NCI-H2227 treated with DMSO at 0.1 percent for 48 hours (cell line): ENCODE measurements at places on chromosomes 11 and 22.
A peak's percentile ranks its signal among the peaks of the same experiment; 100 is the strongest.

DNA sequence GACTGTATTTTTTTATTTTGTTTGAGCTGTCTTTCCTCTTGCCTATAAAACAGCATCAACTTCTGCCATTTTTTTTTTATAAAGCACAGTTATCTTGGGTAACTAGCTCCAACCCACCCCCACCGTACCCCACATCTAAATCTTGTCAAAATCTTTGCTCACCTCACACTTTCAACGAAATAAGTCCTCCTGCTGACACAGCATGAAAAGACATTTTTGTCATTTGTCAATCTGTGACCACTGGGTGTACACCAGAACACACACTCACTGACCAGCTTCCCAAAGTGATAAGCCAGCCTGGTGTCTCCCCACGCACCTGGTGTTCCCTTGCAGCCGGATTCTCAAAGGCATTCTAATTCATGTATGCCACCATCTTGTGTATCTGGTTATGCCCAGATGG lies 1.7 kb upstream of the TECTA start:
- no peak for DNase-seq

DNA sequence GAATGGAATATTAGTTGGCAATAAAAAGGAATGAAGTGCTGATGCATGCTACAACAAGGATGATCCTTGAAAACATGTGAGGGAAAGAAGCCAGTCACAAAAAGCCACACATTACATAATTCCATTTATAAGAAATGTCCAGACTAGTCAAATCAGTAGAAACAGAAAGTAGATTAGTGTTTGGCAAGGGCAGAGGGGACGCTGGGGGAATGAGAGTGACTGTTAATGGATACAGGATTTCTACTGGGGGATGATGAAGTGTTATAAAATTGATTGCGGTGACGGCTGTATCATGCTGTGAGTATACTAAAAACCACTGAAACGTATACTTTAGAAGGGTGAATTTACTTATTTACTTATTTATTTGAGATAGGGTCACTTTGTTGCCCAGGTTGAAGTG lies 57.9 kb downstream of the C11orf58 start:
- no peak for DNase-seq

DNA sequence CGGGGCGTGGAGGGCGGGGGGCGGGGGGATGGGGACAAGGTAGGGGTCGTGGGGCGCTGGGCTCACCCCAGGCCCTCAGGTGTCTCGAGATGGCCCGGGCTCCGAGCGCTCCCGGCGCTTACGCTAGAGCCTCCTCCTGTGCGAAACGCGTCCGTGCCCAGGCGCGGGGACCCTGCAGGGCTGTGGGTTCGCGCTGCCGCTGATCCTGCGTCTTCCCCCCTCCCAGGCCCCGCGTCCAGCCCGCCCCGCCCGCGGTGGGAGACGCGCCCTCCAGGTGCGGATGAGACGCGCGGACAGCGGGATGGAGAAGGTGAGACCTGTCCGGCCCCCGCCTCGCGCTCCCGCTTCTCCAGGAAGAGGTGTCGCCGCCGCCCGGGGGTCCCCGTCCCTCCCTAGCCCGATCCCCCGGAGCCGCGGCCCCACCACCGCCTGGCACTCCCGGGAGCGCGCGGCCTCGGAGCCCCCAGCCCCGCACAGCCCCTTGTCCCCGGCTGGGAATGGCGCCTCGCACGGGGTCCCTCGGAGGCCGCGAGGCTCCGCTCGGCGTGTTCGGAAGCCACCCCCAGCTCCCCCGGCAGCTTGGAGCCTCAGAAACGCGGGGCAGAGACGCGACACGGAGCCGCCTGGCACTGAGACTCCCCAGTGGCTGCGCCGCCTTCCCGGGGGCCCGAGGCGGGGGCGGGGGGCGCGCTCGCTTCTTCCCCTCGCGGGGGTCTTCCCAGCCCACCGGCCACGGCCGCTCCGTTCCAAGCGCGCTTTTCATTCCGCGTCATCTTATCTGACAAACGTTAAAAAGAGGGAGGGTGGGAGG lies 27.6 kb upstream of the TOLLIP start:
- DNase-seq: no peak

DNA sequence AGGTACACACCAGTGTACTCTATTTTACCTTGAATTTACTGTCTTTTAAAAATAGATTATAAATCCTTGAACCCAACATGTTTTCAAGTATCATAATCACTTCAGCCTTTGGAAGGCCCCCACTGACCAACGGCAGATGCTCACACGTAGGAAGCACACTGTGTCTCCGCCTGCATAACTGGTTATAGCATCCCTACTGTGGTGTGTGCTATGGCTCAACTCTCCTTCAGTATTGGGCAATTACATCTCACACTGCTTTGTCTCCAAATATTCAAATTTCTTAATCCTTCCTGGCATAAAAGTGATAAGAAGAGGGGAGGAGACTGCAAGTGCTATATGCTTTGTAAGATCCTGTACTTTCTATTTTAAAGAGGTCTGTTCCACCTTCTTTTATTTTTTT lies 165.7 kb downstream of the CADM1 start:
- no peak for DNase-seq

DNA sequence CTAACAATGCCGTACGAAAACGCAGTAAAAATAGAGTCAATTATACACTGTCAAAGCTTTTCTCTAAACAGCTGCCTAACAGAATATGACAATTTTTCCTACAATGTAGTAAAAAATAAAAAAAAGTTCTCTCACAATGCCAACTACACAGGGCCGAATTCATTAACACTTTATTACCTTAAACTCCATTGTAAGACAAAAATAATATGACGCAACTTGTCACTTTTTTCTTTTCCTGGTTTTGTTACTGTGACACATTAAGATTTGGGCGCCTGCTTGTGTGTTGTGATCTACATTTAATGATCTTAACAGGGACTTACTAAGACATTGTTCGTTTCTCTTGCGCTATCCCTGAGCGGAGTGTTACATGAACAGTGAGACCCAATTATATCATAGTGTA lies 204.1 kb downstream of the INSC start:
- DNase-seq: no peak

- DNase-seq: no peak
These were observed 37.0 kb downstream of the CTTN start for GRCh38 chr11:70435361-70435760.

- no peak for DNase-seq
These were observed 245.9 kb upstream of the FAT3 start for GRCh38 chr11:91978747-91979146.

GRCh38 chr11:19083166-19083565 lies 22.6 kb upstream of the MRGPRX2 start:
- DNase-seq: no peak

- DNase-seq: no peak
These were observed 15.7 kb downstream of the ZNF215 start for GRCh38 chr11:6941970-6942369.

DNA sequence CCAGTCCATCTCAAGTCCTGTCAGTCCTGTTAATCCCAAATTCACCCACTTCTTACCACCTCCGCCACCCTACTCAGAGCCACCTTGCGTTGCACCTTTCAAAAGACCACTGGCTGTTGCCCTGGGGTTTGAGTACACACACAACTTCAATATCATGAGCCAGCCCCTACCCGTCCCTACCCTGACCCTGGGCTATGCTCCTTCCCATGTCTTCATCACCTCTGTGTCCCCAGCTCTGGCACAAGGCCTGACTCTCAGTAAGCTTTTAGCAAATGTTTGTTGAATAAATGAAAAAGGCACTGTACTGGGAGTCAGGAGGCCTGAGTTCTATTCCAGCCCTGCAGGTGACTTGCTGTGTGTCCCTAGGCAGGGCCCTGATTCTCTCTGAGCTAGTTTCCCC lies 26.5 kb downstream of the OTOG start:
- DNase-seq: no peak

DNA sequence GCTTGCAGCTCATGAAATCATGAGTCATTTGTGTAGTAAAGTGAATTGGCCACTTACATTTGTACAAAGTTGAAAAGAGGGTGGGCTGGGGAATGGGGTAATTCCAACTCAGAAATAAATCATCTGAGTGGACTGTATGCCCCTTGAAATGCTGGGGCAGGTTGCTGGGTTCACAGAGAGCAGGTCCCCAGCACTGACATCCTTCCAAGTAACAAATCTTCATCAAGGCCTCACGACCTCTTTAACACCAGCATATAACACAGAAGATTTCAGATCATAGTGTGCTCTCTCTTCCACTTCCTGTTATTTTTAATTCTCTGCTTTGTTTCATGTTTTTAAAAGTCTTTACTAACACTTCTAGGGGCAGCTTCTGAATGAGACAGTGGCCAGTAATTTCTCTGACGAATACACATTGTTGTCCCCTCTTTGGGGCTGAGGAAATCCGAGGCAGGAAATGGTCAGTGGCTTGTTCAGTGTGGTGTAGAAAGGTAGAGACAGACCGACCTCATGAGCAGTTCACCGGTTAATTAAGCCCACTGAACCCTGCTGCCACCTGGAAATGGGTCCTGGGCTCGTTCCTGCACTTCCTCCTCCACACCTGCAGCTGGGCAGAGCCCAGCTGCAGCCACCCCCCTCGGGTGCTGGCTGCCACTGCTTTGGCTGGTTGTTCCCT lies 127.7 kb downstream of the MAML2 start:
- no peak for DNase-seq

DNA sequence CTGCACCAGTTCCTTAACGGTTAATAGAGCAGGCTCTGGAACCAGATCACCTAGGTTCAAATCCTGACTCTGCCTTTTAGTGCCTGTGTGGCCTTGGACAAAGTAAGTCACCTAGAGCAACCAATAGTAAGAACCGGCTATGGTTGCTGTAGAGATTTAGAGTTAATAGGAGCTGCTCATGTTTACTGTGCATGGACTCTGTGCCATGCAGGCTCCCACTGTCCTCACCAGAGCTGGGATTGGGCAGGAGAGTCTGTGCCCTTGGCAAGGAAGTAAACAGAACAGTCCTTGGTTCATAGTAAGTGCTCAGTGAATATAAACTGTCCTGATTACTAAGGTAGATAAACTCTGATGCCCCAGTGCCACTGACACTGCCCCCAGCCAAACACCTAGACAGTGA lies 1.4 kb upstream of the TP53I11 start:
- no peak for DNase-seq

- peak; percentile 19 for DNase-seq
These were observed at the start of gene TIMP3 for GRCh38 chr22:32801537-32802236. TIMP3 (plus strand) TSS chr22:32801705; CDS start chr22:32802002, 297 bp downstream.

- no peak for DNase-seq
These were observed 5.1 kb downstream of the CASTOR1 start for GRCh38 chr22:30284172-30284571.

DNA sequence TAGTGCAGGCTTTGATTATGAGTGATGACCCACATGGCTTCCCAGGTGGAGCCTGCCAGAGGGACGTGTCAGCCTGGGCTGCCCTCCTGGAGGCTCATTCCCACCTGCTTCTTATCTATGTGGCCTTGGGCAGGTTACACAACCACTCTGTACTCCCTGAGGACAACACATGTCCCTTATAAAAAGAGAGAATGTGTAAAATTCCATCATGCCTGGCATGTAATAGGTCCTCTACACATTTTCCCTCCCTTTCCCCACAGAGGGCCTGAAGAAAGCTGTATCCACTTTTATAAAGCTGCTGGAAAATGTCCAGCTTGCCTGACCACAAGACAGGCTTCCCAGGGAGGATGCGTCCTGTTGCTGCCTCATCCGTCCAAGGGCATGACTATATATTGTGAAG lies 55.0 kb upstream of the VSTM5 start:
- no peak for DNase-seq

- DNase-seq: no peak
These were observed 53.4 kb downstream of the SCGB1A1 start for GRCh38 chr11:62472063-62472884.

GRCh38 chr11:10653946-10654810 lies 39.4 kb downstream of the IRAG1 start:
- DNase-seq: peak; percentile 10

DNA sequence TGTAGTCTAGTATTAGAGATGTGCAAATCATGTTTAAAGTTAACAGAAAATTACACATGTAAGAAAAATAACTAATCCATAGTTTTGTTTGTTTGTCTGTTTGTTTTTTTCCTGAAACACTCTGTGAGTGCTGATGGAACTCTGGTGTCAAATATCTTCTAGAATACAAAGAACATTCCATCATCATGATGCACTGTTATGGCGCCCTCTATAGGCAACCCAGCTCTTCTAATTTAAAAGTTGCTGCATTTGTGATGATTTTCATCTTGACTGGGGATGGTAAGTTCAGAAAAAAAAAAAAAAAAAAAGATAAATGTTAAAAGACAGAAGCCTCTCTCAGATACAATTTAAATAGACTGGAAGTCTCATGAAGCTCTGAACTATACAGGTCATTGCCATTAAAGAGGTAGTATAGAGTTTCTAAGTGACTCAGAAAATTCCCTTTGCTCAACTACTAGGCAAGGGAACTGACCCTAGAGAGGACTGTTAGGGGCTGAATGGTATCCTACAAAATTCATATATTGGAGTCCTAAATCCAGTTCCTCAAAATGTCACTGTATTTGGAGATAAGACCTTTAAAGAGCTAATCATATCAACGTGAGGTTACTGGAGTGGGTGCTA lies 597.2 kb upstream of the ANO3 start:
- no peak for DNase-seq

GRCh38 chr11:104096900-104097299 lies 60.5 kb downstream of the DDI1 start:
- no peak for DNase-seq

- no peak for DNase-seq
These were observed 93.0 kb downstream of the ME3 start for GRCh38 chr11:86579406-86579731.

GRCh38 chr11:128508770-128509510 lies 78.4 kb downstream of the ETS1 start:
- DNase-seq: no peak

DNA sequence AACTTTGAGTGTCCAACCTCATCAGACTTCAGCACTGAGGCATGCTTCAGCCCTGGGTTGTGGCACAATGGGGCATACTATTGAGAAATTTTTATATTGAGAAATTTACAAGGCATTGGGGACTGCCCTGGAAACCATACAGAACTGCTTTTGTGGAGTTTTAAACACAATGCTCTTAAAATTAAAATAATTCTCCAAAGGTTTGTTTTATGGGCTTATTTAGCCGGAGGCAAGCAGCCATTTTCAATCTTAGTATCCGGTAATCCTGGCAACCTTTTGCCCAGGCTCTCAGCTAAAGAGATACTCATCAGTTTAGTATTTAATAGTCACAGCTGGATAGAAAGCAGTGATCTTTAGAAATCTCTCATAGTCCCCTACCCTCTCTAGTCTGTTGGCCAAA lies 3.1 kb upstream of the EXPH5 start:
- no peak for DNase-seq
